GM06990 (cell line): ENCODE measurements at places on chromosomes 6 and 20.
A peak's percentile ranks its signal among the peaks of the same experiment; 100 is the strongest.

DNA sequence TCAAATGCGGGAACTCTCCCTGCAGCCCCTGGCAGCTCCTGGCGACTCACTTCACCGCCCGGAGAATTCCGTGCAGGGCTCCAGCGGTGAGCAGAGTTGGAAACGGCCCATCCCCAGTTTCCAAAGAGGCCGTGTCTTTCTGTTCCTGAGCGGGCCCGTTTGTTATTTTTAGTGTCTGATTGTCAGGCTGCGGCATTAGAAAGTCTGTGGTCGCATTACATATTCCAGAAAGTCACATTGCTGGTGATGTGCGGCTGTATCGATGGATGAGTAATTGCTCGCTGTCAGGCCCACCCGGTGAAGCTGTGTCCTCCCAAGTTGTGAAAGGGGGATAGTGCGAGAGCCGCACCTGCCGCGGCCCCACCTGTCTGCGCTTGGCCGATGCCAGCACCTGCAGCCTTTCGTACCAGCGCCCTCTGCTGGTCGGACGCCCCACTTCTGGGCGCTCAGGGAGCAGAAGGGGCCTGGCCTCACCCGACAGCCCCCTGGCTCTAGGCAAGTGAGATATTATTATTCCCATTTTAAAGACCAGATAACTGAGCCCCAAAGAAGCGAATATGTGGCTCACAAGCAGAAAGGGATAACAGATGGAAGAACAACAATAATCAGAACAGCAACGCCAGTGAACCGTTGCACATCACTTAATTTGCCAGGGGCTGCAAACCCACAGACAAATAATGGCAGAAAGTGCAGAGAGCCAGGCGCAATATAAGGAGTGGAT lies 244.9 kb downstream of the TSHZ2 start:
- DNase-seq = peak; percentile 47

GRCh38 chr6:118770835-118771234 lies 119.4 kb upstream of the CEP85L start:
- no peak for DNase-seq

GRCh38 chr6:71317441-71317840 lies 28.8 kb downstream of the OGFRL1 start:
- no peak for DNase-seq

- DNase-seq = no peak
Observed at GRCh38 chr20:22717466-22717865, 133.1 kb upstream of the FOXA2 start.

DNA sequence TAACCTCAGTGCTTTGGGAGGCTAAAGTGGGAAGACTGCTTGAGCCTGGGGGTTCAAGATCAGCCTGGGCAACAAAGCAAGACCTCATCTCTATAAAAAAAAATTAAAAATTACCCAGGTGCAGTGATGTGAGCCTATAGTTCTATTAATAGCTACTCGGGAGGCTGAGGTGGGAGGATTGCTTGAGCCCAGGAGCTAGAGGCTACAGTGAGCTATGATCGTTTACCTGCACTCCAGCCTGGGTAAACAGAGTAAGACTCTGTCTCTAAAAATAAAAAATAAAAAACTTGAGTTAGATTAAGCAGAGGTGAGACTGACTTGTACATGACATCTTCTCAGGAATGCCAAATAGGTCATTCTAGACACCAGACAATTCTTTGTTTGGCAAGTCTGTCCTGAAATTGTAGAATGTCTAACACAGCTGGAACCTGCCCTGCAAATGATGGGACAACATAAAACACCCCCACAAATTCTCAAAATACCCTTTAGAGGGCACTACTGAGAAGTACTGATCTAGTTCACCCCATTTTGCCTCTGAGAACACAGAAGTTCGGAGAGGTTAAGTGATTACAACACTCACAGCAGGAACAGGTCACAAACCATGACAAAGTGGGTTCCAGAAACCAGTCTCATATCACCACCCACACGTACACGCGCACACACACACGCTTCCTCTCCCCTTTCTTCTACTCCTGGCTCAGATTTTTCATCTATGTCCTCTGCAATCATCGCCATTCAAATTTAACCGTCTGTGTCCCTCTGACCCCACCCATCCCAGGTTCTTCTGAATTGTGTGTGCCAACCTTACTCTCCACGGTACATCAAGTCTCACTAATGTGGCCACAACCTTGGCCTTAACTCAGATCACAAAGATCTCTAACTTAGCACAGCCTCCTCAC lies 38.3 kb downstream of the ARHGAP18 start:
- peak; percentile 65 for DNase-seq

DNA sequence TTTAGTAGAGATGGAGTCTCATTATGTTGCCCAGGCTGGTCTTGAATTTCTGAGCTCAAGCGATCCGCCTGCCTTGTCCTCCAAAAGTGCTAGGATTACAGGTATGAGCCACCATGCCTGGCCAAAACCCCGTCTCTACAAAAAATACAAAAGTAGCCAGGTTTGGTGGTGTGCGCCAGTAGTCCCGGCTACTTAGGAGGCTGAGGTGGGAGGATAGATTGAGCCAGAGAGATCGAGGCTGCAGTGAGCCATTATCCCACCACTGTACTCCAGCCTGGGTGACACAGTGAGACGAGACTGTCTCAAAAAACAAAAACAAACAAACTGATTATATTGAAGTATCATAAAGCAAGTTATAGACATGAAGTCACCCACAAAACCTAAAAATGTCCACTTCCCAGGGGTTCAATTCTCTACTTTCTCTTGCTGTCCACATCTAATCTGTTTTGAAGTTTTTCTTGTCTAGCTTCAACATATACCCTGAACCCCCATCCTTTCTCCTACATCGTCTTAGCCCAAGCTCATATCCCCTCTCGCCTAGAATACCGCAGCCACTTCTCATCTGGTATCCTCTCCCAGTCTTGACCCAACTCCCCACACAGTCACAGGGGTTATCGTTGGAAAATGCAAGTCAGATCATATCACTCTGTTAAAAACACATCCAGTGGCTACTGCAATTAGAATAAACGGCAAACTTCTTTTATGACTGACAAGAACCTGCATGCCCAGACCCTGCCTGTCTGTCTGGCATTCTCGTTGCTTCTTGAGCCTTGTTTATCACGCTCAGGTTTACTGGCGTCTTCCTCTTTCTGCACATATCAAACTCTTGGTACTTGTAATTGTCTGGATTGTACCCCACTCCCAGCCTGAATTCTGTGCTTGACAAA lies 20.1 kb upstream of the NCOA3 start:
- no peak for DNase-seq

GRCh38 chr6:23224540-23224939 lies 655.2 kb downstream of the HDGFL1 start:
- peak; percentile 17 for DNase-seq

DNA sequence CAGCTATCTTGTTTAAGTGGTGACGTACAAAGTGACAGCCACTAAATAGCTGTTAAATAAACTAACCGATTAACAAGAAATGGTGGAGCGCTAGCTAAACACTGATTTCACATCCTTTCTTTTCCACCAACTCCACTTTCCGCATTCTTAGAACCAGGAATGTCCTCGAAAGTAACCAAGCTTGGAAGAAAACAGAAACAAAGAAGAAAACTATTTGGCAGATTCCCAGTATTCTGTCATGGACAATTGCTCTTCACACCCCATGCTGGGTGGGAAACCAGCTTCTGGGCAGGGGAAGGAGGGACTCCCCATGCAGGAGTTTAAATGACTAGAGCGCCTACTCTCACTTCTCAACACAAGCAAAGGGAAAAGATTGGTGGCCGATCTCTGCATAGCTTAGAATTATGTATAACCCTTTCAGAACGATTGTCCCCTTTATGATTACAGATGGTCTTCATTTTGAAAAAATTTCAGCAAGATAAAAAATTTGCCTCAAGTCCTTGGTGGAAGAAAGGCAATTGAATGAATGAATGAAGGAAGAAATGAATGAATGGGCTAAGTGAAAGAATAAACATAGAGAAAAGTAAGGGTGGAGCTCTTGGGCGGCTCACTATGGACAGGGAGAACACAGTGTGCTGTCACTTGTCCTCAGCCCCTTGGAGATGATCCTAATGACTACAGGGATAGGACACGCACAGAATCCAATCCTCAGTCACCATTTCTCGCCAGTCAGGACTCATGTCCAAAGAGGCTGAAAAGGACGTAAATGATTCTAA lies 148.7 kb upstream of the NEDD9 start:
- DNase-seq = no peak

DNA sequence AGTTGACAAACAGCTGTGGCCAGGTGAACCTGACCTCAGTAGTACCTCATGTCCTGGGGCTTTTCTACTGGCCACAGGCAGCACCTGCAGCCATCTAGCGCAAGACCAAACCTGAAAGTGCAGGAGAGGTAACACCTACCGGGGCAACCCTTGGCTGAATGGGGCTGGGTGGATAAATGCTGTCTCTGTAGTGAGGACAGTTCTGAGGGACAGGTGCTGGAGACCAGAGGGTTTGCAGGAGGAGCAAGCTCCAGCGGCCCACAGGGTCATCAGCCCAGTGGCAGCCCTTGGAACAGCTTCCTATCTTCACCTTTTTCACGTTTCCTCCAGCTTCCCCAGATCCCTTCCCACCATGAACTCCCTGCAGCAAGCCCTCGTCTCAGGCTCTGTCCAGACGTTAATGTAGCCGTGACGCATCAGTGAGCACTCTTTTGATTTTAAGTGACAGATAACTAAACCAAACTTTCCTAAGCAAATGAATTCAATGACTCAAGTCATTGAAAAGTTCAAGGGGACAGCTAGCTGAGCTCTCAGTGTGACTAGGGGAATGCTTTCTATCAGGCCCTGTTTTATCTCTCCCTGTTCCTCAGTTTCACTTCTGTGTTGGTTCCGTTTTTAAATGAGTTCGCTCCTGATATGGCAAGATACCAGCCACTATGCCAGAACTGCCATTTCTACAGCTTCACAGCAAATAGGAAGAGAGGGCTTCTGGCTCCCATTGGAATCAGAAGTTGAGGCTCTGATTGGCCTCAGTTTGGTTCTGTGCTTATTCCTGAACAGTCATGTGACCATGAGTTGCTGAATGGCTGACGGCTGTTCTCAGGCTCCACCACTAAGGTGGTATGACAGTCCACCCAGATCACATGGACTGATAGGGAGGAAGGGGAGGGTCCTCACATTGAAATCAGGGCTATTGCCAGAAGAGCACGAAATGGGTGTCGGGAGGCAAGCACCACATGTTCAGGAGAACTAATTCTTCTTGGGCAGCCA lies 12.1 kb upstream of the PFDN4 start:
- DNase-seq = no peak

GRCh38 chr6:99356641-99357040 lies 7.2 kb upstream of the FAXC start:
- no peak for DNase-seq

DNA sequence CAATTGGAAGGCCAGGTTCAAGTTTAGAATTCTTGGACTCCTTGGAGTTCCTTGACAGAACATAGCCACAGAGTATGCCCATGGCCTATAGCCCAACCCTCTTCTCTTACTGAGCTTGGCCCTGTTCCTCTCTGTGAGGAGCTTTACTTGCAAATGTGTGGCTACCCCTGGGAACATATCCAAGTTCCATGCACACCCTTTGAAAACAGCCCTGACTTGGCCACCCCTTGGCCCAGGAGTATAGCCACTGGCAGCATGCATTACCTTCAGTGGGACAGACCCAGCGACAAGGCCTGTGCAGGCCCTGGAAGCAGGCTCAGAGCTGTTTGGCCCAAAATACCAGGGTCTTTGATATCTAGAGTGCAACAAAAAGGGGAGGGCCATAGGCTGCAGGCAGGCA lies 19.5 kb upstream of the MAS1 start:
- no peak for DNase-seq

- no peak for DNase-seq
Observed at GRCh38 chr6:46888031-46888430, 33.7 kb downstream of the ADGRF5 start.

GRCh38 chr6:90790058-90790457 lies 203.2 kb upstream of the MAP3K7 start:
- DNase-seq = no peak

DNA sequence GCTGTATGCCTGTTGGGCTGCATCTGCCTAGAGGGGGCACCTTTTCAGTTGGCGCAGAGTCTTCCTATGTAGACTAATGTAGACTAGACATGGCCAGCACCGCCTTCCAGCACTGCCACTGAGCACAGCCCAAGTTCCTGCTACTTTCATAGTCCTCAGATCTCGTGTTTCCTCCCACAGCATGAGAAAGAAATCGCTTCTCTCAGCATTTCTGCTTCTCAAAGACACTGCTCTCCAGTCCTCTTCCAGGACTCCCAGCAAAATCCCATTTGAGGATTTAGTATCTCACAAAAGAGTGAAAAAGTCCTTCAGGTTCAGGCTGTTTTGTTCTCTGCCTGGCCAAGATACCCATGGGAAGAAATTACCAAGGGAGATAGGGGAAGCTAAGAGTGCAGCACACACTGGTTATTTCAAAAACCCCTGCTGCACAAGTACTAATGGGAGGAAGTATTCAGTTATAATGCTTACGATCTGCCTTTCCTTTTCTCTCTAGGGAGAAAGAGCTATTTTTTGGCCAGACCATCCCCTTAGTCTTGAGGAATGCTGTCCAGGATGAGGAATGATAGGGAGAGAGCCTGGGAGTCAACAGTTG lies 35.7 kb downstream of the OGFRL1 start:
- no peak for DNase-seq

GRCh38 chr6:18016133-18016532 lies 28.7 kb upstream of the KIF13A start:
- no peak for DNase-seq

- peak; percentile 41 for DNase-seq
Observed at GRCh38 chr6:2542858-2543218, 207.9 kb downstream of the MYLK4 start.

- no peak for DNase-seq
Observed at GRCh38 chr6:43904311-43905123, 134.5 kb downstream of the VEGFA start.

- peak; percentile 60 for DNase-seq
Observed at GRCh38 chr6:166830185-166830890, 126.0 kb downstream of the RNASET2 start.

DNA sequence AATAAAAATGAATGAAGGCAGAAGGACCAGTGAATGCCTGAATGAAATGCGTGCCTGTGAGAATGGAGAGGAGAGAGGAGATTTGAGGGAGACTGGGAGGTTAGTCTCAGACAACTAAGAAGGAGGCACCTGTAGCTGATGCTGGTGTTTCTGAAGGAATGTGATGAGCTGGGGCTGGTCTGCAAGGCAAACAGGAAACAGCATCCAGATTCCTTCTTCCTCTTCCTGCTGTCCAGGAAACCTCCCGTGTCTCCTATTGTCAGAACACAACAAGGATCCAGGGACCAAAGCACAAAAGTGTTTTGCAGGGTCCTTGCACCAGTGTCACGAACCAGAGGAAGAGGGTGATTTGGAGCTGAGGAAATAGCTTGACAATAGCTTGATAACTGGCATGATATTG lies 50.4 kb upstream of the TAB2 start:
- no peak for DNase-seq

- no peak for DNase-seq
Observed at GRCh38 chr20:53712212-53712977, 118.8 kb upstream of the ZNF217 start.

GRCh38 chr6:111552958-111553357 lies 52.7 kb downstream of the TRAF3IP2 start:
- no peak for DNase-seq

- no peak for DNase-seq
Observed at GRCh38 chr6:82861121-82861520, 204.5 kb downstream of the UBE3D start.
